ENCODE measurements at places on chromosomes 2 and 18.
A peak's percentile ranks its signal among the peaks of the same experiment; 100 is the strongest.

DNA sequence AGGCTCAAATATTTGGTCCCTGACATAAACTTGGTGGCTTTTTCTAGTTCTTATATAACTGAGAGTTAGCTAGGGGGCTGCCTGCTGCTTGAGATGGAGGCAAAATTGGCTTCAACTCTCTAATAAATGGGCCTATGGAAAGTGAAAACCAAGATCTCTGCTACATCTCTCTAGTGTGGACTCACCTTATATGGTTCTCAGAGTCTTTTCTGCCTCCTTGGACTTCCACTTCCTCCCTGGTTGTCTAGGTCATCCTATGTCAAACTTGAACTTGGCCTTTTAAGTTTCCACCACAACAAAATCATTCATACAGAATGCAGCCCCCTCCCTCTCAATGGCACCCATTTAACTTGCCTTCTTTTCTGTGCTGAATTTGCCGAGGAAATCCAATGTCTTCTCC lies 23.9 kb upstream of the ARHGAP25 start:
- no peak for DNase-seq

DNA sequence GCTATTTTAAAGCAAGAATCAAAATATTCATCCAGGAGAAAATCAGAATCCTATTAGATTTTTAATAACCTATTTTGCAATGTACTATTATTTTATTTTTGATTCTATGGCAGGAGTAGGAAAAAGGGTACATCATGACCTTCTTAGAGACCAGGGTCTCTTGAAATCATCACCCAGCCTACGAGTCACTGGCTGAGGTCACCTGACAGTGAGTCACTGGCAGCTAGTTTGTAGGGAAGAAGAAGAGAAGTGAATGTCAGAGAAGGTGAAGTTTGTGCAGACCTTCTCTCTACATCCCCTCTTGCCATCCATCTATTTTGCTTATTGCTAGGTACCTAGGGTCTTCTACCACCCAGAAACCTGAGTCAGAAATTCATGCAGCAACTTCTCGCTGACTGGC lies 144.2 kb downstream of the ALK start:
- DNase-seq: no peak

DNA sequence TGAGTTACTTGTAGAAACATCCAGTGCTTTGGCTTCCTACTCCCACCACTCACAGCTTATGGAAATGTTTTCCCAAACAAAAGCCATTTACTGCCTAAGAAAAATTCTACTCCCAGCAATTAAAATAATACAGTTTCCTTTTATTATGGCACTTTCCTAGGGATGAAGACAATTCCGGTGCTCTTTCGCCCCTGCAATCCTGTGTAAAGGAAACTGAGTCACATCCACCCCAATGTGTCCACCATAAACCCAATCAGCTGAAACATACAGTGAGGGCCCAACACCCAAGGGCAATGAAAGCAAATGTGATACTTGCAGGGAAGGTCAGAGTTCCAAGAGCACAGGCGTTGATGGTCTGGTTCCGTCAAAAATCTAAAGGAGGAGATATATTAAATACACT lies 62.0 kb upstream of the ST3GAL5 start:
- no peak for DNase-seq

- DNase-seq: peak; percentile 0
Observed at GRCh38 chr2:240460781-240461431, 25.4 kb downstream of the GPC1 start.

- DNase-seq: no peak
Observed at GRCh38 chr2:200308546-200309295, 2.2 kb downstream of the SPATS2L start.

DNA sequence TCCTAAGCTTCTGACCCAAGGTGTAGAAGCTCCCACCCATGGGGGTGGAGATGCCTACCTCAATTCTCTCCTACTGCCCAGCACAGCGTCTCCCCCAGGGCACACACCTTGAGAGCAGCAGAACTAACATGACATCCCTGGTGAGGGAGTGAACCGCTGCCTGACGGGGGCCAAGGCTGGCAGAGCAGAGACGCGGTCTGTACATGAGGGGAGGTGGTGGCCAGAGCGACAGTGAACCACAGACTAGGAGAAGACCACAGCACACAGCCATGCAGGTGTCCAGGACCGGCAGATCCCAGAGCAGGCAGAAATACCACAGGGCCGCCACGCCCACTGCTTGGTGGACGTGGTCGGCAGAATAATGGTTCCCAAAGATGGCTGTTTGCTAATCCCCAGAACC lies 40.4 kb downstream of the TFCP2L1 start:
- DNase-seq: no peak

- DNase-seq: no peak
Observed at GRCh38 chr2:238096311-238097011, 3.7 kb upstream of the ESPNL start.

GRCh38 chr2:180577567-180577966 lies 402.8 kb upstream of the UBE2E3 start:
- no peak for DNase-seq

DNA sequence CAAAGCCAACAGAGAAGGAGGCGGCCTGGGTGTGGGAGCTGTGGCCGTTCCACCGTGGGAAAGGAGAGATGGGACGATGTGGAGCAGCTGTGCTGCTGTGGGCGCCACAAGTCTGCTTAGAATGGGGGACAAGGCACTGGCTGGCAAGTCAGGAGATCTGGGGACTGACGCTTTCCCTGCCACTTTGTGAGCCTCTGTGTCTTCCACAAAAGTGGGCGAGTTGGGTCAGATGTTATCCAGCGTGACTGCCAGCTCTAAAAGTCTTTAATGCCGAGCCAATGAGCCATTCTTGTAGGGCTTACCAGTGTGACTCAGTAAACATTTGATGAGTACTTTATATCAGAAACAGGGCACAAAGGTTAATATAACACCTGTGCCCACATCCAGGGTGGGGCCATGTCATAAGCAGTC lies 113.6 kb upstream of the MGAT5 start:
- no peak for DNase-seq

DNA sequence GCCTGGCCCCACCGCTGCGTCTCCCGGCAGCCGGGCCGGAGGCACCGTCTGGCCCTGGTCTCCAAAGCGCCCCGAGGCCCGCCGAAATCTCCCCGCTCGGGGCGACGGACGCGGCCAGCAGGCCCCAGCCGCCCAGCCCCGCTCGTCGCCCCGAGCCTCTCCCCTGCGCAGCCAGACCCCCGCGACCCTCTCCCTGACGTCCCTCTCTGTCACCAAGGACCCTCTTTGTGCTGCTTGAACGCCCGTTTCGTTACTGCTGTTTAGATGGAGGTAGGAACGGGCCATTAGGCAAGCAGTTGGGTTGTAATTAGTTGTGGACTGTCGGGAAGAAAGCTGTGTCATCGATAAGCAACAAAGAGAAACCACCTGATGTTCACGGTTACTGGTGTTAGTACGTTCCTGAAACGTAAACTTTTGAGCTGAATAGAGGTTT lies 686 bp downstream of the UBXN4 start:
- peak; percentile 42 for DNase-seq

DNA sequence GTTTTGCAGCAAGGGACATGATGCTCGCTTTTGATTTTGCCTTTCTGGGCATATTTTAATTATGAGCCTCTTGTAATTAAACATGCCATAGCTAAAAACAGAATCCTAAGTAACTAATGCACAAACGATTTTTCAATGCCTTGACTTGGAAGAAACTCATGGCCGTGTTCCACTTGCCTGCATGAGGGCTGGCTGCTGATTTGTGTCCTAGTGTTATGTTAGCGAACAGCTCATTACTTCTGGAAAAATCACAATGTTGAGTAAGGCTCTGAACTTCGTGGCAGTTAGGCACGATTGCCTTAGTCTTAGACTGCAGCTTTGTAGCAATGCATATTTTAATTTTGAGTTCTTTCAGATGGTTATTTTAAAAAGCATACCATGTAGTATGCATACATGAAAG lies 4.5 kb downstream of the THSD7B start:
- DNase-seq: no peak

- DNase-seq: no peak
Observed at GRCh38 chr2:236728916-236729670, 159.5 kb downstream of the ACKR3 start.

GRCh38 chr2:20349513-20349921 lies 1.1 kb downstream of the PUM2 start:
- no peak for DNase-seq

GRCh38 chr18:45171679-45172191 lies 443.5 kb upstream of the SLC14A2 start:
- DNase-seq: no peak

- DNase-seq: no peak
Observed at GRCh38 chr18:45826084-45826483, 609 bp downstream of the SIGLEC15 start.

GRCh38 chr2:64581018-64581417 lies 56.9 kb downstream of the AFTPH start:
- no peak for DNase-seq

- DNase-seq: no peak
Observed at GRCh38 chr18:28875059-28875458, 698.1 kb upstream of the CDH2 start.

GRCh38 chr18:65322895-65323294 lies 427.9 kb upstream of the CDH7 start:
- DNase-seq: no peak

- DNase-seq: no peak
Observed at GRCh38 chr2:129465045-129465444, 514.4 kb upstream of the RAB6C start.

GRCh38 chr2:20145497-20146193 lies 79.3 kb downstream of the SDC1 start:
- DNase-seq: no peak

DNA sequence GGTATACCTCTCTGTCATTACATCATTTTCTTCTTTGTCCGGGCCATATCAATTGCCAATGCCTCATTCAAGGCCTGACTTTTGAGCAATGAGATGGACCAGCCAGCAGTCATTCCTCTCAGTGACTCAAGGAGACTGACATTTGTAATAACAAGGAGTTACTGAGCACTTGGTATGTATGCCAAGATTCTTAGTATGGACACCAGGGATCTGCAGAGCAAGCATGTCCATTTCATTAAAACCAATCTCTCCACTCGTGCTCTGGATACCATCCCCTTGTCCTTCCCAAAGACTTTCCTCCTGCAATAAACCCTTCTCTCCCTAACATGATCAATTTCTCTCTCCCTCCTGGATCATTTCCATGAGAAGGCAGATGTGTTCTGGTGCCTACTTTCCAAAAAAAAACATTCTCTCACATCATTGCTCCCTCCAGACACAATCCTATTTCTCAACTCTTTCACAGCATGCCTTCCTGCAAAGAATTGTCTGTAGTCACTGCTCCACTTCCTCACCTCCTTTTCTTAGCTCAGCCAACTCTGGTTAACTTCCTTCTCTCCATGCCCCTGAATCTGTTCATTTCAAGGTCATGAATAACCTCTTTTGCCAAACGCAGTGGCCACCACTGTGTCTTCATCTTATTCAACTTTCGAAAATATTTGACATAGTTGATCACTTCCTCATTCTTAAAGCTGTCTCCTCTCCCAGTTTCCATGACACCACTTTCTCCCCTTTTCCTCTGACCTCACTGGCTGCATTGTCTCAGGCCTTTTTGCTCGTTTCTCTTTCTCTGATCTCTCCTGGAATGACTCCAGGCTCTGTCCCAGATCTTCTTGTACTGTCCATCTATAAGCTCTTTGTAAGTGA lies 102.8 kb upstream of the CYP1B1 start:
- DNase-seq: no peak

DNA sequence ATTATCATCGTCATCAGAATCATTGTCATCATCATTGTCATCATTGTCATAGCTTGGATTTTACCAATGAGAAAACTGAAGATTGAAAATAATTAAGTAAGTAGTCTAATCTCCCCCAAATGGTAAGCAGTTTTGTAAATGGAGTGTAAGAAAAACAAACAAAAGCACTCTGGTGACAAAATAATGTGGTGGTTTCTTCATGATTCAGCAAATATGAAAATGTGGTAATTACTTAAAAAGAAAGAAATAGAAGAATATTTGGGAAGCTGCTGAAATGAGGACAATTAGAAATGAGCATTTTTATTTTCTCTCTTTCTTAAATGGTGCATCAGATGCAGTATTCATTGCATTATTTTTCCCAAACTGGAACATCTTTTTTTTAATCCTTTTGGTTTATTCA lies 514.4 kb downstream of the DCDC2C start:
- no peak for DNase-seq

DNA sequence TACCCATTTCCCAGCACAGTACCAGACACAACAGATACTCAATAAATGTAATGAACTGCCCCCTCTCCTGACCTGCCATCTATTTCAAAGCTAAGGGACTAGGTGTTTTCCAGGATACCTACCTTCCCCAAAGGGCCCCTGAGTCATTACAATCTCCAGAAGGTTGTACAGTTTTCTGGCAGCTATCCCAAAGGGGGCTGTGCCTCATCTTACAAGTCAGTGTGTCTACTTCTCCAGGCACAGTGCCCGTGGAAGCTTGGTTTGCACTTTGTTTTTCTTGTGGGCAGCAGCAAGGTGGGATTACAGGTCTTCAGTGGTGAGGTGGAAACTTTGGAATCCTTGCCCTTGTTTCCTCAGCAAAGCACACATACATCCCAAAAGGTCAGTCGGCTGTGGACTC lies 62.8 kb upstream of the CYP26B1 start:
- DNase-seq: no peak

DNA sequence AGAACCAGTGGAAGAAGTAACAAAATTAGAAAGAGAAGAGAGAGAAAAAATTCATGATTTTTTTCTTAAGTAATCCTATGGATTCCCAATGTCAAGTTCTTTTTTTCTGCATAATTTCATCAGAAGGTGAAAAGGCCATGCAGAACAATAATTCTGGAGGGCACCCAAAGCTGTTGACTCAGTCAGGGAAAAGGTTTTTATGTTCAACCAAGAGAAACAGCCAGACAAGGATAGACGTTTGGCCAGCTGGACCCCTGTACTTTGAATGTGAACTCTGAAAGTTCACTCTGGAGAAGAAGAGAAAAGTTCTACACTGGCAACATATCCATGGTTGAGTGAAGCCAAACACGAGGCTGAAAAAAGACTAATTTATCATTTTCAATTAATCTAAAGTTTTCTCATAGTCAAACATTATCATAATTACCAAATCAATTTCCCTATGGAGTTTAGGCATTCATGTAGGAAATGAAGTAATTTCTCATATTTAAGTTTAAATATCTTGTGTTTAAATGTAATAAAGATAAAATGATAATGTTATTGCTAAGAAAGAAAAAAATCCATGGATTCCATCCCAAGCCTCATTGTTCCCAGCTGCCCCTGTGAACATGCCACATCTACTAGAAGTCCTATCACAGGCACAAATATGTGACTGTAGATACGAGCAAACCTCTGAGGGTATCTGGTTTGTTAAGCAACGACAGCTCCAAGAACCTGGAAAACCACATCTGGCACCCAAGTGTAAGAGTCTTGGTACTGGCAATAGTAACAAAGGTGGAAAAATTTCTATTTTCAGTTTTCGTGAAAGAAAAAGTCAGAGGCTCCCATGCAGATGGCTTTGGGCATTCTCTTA lies 742.7 kb upstream of the ACVR2A start:
- DNase-seq: no peak

GRCh38 chr2:204863336-204863735 lies 318.1 kb downstream of the PARD3B start:
- DNase-seq: no peak

- DNase-seq: no peak
Observed at GRCh38 chr2:95379371-95379831, 23.1 kb upstream of the FAHD2A start.
